ENCODE measurements at places on chromosomes 2 and 18.

- no peak for DNase-seq
Observed at GRCh38 chr2:30866974-30867373, 59.7 kb upstream of the CAPN13 start.

DNA sequence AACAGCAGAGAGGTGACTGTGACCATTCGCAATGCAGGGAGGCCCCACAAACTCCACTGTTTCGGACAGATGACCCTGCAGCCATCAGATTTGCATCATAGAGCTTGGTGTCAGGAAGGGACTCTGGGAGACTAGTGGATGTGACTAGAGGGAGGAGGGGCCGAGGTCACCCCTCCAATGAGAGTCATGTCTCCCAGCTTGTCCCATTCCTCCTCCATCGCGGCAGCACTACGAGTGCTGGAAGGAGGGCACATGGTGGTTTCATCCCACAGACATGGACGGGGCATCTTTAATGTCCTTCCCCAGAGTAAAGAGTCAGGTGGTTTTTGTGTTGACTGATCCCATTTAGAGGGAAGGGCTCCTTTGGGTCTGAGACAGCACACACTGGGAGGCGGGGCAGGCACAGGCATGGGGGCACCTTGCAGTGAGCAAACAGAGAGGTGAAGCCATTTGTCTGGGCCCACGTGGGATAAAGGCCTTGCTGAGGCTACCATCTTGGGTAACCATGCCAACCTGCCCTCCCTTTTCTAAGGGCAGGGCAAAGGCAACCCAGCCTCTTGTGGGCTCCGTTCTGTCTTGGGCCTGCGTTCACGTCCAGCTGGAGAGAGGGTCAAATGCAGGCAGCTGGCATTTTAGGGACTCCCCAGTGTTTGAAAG is 208.1 kb downstream of the ASB1 start:
- DNase-seq: no peak

DNA sequence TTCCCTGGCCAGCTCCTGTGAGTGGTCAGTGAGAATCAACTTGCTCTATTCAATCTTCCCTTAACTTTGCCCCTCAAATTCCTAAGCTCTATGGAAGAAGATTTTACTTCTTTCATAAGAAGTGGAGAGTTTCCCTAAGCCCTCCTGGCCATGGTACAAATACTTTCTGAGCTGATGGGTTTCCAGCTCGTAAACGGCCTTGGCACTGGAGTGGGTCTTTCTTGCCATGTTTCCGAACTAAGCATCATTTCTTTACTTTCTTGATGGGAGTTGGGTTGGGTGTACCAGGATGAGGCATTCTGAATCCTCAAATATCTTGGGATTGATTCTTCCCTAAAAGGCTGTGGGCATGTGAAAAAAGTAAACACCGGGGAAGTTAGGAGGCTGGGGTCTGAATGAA is 72.5 kb downstream of the ACKR3 start:
- DNase-seq: no peak

- no peak for DNase-seq
Observed at GRCh38 chr2:55391155-55391554, 28.5 kb downstream of the CCDC88A start.

GRCh38 chr2:170377500-170378207 is 199.7 kb downstream of the MYO3B start:
- DNase-seq: no peak

DNA sequence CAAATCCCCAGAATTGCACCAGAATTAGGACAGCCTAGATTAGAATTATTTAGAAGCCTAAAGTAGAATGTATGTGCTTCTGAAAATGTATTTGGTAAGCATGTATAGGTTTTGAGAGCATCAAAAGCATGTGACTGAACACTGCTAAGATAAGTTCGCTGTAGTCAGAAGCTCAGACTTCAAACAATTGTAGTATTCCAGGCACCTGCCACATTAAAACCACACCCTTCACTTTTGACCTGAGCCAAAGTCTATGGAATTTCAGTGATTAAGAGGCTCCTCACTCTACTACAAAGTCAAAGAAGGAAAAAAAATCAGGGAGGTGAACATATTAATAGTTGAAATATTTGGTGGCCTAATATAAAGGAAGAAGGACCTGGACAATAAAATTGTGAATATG is 8.2 kb downstream of the KCNJ3 start:
- DNase-seq: no peak

- DNase-seq: peak; percentile 42
Observed at GRCh38 chr2:37326285-37326684, 1.7 kb upstream of the PRKD3 start.

GRCh38 chr2:119225105-119225865 is 1.7 kb downstream of the STEAP3 start:
- no peak for DNase-seq

GRCh38 chr2:80037310-80037709 is 267.2 kb downstream of the LRRTM1 start:
- DNase-seq: no peak

DNA sequence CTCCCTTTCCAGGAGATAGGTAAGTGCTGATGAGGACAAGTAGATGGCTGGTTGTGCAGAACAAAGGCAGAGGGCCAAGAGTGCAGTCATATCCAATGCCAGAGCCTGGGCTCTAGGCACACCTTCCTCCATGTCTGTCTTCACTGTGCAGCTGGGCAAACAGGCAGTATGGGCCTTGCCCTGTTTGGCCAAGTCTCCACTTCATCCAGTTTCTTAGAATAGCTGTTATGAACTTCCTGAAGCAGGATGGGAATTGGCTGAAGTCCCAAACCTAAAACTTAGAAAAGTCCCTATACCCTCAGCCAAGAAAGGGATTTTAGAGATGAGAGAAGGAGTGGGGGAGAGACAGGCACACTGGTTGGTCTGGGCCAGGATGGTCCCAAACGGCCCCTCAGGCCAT is 37.5 kb upstream of the CYP26B1 start:
- no peak for DNase-seq

DNA sequence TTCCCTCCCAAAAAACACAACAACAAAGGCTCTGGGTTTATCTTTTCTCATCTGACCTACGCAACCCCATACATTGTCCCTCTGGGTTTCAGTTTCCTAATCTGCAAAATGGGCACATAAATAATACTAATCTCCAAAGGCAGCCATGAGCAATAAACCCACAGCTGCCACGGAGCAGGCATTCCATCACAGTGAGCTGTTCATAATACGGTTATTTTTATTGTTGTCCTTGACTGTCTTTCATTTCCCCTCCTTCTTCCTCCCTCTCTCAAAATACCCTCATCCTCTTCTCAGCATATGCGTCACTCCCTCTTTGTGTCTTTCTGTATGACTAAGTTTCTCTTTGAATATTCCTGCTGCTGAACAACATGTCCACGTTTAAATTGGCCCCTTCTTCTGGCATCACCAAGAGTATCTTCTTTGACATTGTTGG is 129.8 kb upstream of the CAB39 start:
- DNase-seq: no peak

DNA sequence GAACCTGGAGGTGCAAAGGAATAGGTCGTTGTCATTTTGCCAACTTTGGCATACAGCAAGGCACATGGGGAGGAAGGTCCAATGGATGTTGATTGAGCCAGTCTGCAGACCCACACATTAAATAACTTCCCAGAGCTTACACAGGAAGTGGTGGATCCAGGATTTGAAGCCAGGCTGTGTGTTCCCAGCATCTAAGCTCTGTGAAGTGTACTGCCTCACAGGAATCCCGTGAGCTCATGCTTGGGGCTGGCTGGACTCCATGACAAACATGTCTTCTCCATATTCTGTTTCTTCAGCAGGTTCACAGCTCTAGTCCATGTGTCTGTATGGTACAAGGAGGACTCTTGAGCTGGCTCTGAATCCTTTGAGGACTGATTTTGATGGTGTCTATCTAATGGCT is 63.9 kb downstream of the KLHL29 start:
- DNase-seq: no peak

- DNase-seq: peak; percentile 61
Observed at GRCh38 chr2:114550895-114551793, 108.7 kb downstream of the DPP10 start.

GRCh38 chr18:51082571-51083267 is 52.7 kb downstream of the SMAD4 start:
- DNase-seq: no peak

GRCh38 chr18:10973567-10974203 is 175.7 kb downstream of the PIEZO2 start:
- no peak for DNase-seq

Measured in midbrain (tissue), 1 donor.